Femur (tissue), 1 donor: ENCODE measurements at places on chromosomes 2 and 18.

GRCh38 chr2:10139536-10139935, 17.0 kb downstream of the RRM2 start:
- no peak for DNase-seq

- peak; percentile 73 for DNase-seq
Measured at GRCh38 chr2:118185210-118186109, 97.2 kb downstream of the INSIG2 start.

GRCh38 chr2:198065322-198065721, 260.9 kb downstream of the PLCL1 start:
- no peak for DNase-seq

DNA sequence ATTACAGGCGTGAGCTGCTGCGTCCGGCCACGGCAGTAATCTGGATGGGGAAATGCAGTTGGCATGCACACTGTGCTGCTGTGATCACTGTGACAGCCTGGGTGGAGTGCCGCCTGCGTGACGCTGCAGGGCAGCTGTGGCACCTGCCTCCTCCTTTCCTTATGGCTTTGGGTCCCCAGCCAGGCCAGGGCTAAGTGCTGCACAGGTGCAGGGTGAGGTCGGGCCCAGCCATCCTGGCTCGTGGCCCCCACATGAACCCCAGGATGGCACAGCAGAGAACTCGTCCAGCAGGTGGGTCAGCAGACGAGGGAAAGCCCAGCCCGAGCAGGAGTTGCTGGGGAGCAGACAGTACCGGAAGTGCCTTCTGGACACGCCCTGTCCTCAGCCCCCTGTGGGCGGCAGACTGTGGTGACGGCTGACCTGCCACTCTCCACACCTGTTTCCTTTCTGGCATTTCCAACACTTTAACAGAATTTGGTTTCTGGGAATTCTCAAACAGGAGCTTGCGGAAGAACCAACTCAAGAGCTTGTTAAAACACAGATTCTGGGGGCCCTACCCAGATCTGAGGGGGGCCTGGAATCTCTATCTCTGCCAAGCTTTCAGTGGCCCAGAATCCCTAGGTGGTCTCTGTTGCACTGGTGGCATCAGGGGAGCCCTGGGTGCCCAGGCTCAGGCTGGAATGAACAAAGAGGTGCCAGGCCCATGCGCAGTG, 16.9 kb downstream of the HS1BP3 start:
- DNase-seq: no peak

DNA sequence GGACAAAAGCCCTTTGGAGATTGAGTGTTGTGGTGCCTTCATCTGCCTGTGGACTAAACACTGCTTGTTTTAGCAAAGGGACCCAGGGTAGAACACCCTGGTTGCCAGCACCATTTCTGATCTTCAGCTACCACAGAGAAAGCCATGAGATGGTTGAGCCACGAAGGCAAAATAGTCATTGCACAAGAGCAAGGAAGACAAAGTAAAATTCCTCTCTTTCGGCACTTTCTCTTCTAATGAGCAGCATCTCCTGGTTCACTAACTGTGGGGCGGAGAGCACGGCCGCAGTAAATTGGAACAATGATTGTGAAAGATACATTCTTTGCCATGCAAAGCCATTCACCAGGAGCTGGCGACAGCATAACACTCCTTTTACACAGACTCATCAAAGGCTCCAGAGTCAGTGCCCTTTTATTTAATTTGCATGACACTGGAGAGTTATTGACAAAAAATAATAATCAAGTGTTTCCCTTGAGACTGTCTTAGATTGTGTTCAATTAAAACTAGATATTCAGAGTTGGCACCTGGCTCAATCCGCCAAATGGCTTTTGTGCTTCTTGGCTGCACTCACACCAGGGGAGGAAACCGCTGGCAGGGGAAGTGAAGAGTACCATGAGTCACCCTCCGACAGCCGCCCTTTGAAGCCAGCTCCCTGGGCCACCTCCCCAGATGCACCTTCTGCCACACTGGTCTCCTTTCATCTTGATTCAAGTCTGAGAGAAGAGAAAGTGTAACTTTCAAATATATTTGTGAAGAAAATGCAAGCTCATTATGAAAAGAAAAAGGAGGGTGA, 100.5 kb upstream of the MEIS1 start:
- DNase-seq: no peak

DNA sequence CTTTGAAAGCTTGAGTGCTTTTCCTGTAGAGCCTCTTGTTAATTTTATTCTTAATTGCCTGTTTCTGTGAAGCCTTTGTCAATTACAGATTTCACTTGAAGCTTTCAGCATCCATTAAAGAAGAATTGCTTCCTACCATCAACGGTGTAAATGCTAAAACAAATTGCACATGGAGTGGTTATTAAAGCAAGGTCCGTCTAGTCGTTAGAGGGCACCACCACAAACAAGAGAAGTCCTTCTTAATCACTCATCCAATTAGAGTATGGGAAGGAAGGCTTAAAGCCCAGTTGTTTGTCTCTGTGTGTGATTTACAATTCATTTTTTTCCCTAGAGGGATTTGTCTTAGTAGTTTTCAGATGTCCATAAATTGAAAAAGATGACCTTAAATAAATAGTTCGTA, 1.6 kb downstream of the KCNJ3 start:
- no peak for DNase-seq

DNA sequence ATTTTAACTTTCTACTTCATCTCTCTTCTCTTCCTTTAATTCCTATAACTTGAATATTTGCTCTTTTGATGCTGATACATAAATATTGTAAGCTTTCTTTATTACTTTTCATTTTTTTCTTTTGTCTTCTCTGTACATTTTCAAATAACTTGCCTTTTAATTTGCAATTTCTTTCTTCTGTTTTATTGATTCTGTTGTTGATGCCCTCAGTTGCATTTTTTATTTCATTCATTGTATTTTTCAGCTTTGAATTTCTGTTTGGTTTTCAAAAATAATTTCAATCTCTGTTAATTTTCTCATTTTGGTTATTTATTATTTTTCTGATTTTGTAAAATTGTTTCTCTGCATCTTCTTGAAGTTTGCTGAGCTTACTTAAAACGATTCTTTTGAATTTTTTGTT, 47.0 kb downstream of the AQP4 start:
- no peak for DNase-seq

GRCh38 chr2:191845876-191846514, 893 bp downstream of the CAVIN2 start:
- DNase-seq: no peak

- no peak for DNase-seq
Measured at GRCh38 chr2:34242763-34243123, 643.6 kb upstream of the FAM98A start.

DNA sequence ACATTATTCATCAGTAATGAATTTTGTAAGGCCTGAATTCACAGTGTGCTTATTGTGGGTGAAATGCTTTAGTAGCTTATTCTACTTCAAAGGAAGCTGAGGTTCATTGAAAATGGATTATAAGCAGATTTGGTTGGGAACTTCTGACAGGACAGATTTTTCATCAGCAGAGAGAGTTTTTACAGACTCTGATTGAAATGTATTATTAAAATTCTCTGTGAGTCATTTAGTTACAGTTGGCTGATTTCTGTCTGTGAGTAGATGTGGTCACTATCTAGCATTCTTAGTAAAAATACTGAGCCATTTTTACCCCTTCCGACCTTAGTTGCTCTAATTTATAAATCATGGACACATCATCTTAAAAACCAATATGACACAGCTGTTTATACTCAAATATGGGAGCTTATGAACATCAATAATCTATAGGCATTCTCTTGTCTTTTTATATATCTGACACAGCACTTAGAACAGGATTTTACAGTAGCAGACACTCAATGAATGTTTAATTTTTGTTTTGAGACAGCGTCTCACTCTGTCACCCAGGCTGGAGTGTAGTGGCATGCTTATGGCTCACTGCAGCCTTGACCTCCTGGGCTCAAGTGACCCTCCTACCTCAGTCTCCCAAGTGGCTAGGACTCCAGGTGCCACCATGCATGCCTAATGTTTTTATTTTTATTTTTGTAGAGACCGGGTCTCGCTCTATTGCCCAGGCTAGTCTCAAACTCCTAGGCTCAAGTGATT, 239.6 kb downstream of the BABAM2 start:
- no peak for DNase-seq

DNA sequence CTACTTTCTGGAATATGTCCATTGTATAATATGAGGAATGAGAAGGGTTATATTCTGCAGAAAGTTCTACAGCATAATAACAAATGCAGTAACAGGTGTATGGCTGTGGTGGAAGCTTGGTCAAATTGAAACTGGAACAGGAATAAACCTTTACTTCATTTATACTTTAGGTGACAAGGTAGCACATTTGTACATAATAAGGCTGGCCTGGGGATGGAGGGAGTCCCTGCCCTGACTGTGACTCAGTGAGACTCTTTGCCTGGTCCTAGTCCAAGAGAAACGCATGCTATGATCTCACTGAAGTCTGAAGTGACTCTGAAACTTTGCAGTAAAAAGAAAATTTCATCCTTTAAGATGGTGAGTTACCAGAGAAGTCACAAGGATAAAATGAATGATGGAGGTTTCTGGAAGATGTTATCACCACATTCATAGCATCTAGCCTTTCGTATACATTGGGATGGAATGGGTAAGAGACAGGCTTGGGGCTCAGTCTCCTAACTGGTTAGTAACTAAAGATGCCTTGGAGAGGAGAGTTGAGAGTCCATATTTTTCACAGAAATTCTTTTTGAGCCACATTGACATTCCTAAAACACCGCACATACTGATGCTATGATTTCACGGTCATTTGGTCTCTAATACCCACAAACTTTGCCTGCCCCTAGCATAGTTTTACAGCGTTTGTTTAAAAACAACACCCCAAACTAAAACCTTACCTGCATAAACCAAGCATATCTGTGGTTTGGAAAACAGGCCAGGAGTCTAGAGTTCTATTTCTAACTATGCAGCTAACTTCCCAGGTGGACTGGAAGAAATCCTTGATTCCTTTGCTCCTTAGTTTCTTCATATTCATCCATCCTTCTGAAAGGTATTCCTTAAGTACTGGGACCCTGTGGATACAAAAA, 42.4 kb upstream of the NABP1 start:
- DNase-seq: no peak

- no peak for DNase-seq
Measured at GRCh38 chr18:63192885-63193349, 126.7 kb downstream of the BCL2 start.

DNA sequence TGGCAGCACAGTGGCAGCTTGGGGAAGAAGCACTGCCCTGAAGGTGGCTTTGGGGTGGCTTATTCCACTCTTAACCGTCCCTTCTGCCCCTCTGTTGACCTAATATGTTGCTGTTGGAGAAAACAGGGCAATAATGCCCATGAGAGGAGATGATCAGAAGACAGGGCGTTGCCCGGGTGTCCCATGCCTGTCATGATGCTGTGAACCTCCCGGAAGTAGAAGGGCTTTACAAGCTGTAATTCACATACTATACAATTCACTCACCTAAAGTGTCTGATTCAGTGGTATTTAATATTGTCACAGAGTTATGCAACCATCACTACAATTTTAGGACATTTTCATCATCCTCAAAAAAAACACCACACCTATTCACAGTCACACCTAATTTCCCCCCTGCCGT, 112.3 kb downstream of the FHOD3 start:
- DNase-seq: no peak

DNA sequence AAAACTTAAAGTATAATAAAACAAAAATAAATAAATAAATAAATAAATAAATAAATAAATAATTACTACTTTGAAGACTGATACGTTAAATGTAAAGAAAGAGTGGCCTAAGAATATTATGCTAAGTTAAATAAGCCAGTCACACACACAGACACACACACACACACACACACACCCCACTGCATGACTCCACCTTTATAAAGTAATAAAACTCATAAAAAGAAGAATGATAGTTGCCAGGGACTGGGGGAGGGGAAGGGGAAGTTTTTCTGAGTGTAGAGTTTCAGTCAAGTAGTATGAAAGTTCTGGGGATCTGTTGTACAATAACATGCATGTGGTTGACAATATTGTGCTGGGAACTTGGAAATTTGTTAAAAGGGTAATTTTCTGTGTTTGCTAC, 1237.5 kb upstream of the GYPC start:
- no peak for DNase-seq

- no peak for DNase-seq
Measured at GRCh38 chr2:61988462-61989366, 83.2 kb downstream of the COMMD1 start.

DNA sequence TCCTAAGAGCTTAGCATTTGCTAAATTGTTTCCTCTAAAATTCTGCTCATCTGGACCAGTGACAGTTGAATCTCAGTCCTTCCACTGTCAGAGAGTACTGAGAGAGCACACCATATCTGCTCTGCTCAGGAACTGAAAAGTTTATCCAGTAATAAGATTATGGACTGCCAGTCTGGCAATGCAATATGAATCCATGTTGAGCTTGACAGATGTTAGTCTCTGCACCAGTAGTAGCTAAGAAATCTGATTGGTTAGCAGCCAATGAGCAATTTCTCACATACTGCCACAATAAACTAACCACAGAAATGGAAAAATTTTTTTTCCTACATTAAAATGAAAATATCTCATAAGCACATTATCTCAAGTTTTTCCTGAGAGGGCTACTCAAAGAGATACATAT, 2.3 kb downstream of the PRKD3 start:
- DNase-seq: no peak

DNA sequence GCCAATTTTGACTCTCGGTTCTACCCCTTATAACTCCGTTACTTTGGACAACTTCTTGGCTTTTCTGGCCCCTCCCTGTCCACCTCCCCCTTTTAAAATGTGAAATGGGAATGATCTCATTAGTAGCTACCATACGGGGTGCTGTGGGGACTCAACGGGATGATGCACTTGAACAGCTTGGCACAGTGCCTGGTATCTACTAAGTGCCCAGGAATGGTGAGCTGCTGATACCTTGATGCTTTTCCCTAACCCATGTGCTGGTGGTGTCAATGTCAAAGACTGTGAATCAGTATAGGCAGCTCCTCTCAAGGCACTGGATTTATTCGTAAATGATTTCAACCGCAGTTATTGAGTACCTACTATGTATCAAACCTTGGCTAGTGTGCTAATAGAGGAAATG, 204.2 kb downstream of the LOXHD1 start:
- DNase-seq: no peak

GRCh38 chr2:160596441-160596840, 102.8 kb upstream of the RBMS1 start:
- no peak for DNase-seq

- no peak for DNase-seq
Measured at GRCh38 chr2:206379266-206379665, 64.1 kb upstream of the ADAM23 start.

- DNase-seq: no peak
Measured at GRCh38 chr18:40159141-40160017, 1795.7 kb upstream of the PIK3C3 start.

DNA sequence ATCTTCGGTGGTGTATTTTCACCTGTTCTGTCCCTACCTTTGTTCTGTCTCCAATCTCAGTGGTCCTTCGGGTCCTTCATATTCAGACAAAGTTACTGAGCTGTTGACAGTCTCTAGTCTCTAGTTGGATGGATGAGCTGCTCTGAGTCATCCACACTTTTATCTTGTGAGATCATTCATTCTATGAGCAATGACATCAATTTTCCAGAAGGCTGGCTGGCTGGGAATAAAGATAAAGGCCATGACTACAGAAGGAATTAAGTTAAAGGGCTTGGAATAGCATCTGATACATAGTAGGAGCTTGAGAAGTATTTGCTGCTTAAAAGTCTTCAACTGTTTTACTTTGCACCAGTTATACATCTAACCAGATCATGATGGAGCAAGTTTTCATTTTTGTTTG, 43.1 kb upstream of the SLC39A10 start:
- DNase-seq: peak; percentile 41
